ENCODE measurements at places on chromosomes 5 and 9. TPM values are rescaled to one million over a fixed set of nuclear protein-coding genes. Genes with fewer than 3 reads are reported as not detected.

DNA sequence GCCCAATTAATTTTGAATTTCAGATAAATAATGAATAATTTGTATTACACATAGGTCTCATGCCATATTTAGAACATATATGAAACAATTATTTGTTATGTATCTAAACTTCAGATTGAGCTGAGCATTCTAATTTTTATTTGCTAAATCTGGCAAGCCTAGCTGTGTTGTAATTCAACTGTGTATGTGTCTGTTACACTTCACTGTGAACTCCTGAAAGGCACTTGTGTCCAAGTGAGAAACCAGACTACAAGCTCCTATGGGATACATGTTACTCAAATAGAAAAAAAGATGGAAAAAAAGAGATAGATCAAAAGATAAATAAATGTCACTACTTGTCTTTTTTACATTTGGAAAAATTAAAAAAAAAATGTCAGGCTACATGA, 56.5 kb upstream of the ANKRD55 start:
- no peak for DNase-seq

DNA sequence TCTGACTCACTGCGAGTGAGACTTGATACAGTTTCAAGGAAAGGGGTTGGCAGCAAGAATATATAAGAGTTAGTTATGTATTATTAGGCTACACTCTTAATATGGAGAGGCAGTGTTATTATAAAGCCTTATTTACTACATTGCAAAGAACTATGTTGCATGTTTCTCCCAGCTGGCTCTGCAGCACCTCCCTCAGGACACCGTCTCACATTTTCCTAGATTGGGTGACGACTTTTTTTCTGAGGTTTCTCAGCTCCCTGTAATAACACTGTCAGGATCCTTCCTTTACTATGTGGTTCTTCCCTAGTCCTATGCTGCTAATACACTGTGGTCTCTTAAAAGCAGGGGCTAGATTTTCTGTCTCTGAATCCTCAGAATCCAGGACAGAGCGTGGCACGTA, 153.7 kb downstream of the INSYN2B start:
- DNase-seq: no peak

DNA sequence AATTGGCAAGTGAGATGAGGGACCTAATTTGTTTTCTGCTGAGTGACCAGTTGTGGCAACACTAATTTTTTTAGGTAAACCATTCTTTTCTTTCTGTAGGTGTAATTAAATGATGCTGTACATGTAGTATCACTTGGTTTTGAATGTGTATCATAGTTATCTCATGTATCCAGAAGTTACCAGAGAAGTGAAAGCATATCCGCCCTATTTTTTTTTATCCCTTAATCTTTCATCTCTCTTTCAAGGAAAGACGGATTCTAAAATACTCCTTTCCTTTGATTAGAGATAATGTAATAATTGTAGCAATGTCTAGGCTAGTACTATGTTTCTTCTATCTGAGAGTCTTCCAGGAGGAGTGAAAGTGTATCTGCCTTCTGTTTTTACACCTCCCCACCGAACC, 7.1 kb downstream of the KDM3B start:
- no peak for DNase-seq

DNA sequence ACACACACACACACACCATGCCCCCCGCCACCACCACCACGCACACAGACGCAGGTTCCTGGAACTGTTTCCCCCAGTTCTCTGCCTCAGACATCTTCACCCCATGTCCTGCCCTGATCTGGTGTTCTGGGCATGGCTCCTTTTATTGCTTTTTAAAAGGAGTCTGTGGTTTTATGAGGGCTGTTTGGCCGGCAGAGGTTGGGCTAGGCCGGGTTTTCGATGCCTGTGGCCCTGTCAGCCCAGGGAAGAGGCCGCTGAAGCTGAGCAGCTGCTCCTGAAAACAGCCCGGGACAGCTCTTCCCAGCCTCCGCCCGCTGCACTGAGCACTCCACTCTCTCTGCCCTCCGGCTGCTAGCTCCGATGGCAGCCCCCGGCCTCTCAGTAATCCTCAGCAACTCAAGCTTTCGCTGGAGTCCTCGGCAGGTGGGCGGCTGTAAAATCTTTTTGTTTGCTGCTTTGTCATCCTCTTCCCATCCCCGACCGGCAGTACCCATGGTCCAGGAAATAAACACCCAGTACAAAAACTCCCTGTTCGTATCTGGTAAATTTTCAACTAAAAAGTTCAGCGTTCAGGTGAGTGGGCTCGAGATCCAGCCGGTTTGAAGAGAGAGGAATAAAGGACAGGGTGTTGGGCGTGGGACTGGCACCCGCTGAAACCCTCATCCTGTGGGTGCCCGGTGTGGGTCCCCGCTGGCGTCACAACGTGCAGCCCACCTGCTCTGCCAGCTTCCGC, 103.0 kb upstream of the ERCC6L2 start:
- no peak for DNase-seq

- DNase-seq: no peak
These were observed 30.6 kb upstream of the PPP1R2B start for GRCh38 chr5:156819537-156819936.

The SPATA6L gene
- total RNA-seq: 3.3 TPM

DNA sequence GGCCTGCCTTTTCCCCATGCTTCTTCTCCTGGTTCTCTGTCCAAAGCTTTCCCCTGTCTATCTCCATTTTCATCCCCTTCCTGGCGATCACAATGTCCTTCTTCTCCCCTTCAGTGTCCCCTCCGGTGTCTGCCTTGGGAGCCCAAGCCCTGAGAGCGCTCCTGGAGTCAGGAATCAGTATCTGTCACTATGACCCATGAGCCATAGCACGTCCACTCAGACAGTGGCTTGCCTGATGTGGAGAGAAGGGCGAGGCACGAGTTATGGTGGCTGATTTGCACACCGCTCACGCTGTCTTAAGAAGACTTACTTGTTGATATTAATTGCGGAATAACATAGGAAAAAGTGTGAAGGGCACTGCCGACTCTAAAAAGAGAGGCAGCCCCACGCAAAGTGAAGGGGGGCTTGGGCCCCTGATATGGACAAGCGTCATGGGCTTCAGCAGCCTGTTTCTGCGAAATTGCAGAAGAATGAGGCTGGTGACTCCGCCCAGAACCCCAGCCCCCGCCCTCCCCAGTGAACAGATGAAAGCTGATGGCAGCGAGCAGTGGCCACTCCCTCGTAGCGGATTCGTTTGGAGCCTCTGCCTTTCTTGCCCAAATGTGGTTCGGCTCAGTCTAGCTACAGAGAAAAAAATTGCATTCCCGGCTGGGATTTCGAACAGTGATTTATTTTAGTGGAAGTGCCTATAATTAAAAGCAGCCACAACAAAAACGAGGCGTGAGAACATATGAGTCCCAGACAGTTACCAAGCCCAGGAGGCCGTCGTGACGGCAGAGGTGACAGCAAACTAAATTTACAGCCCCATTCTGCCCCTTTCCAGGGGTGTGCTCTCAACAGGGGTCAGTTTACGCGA, 149.8 kb downstream of the ICE1 start:
- DNase-seq: no peak

DNA sequence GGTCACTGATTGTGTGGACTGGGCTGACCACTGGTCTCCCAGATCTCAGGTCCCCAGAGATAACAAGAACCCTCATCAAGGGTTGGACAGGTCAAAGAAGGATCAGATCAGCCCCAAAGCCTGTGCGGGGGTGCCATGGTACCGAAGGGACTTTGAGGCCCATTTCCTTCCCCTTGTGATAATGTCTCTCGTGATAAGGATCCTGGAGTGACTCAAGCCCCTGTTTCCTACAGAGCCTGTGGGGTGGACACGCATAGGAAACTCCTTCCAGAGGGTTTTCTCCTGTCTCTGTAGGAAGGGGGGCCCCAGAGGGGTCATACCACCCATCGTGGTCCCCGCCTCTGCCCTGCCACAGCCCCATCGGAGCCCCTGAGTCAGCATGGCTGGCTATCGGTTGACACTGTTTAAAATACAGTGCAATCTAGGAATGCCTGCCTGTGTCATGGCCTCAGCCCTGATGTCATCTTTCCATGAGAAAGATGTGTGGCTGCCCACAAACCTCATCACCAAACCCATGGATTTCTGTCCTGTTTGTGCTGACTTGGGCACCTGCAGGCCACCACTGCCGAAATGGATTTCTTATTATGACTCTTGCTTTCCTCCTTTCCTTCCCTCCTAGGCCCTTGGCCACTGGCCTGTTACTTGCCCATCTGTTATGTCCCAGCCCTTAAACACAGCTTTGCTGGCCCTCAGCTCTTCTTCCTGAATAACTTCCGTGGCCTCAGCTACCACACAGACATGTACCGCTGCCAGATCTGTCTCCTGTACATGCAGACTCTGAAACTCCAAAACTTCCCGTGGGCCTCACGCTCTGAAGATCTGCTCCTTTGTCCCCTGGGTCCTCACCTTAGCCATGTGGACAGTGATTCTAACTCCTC, 2.9 kb upstream of the CSF2 start:
- DNase-seq: no peak

GRCh38 chr9:130311408-130312140, 46.0 kb downstream of the HMCN2 start:
- DNase-seq: no peak

- DNase-seq: no peak
These were observed 701 bp downstream of the PARP8 start for GRCh38 chr5:50667023-50667652.

DNA sequence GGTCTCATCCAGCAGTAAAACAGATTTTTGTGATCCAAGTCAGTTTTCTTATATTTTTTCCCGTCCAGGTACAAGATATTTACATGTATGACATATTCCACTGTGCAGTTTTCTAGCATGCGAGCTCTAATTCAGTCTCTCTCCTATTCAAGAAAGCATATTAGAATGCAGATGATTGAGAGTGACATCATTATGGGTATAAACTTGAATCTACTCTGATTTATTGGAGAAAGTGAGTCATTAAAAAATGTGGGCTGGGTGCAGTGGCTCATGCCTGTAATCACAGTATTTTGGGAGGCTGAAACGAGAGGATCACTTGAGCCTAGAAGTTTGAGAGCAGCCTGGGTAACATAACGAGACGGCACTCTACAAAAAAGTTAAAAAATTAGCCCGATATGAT, 6.2 kb downstream of the FER start:
- no peak for DNase-seq

DNA sequence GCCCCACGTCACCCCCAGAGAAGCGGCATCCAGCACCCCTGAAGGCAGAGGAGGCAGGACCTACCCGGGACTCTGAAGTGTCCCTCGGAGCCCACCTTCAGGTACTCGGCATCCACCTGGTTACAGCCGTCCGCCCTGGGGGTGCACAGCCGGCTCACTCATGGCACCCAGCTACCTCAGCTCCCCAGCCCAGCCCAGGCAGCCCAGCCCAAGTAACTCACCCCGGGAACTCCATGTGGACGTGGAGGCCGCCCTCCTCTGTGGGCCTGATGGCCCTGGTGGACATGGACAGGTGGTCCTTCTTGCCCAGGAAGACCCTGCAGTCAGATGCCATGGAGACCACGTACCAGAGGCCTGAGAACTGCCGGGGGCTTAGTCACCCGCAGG, 676 bp downstream of the LCN15 start:
- no peak for DNase-seq

The SHISAL2B gene
- total RNA-seq: not detected

The AGXT2 gene
- total RNA-seq: not detected

GRCh38 chr5:159995907-159996306, 13.0 kb upstream of the TTC1 start:
- DNase-seq: no peak

DNA sequence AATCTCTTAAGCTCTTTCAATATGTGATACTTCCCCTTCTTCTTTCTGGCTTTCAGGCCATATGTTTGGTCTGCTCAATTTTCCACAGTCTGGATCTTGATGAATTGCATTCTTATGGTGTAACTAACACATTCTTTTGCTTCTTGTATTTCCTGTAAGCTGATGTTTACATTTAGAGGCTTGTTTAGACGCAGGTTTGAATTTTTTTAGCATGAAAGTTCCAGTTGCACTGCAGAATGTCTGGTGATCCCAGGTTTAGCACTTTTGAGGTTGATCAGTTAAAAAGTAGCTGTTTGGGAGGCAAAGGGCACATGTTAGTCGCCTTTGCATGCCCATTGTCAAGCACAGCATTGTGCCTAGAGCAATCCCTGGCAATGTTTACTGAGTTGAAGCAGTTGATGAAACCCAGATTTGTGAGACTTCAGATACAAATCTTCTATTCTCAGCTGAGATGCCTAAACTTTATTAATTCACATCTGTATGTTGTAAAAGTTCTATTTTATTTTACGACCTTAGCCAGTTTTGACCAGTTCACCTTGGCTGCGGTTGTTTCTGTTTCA, 59.6 kb upstream of the SPATA31C2 start:
- DNase-seq: no peak

DNA sequence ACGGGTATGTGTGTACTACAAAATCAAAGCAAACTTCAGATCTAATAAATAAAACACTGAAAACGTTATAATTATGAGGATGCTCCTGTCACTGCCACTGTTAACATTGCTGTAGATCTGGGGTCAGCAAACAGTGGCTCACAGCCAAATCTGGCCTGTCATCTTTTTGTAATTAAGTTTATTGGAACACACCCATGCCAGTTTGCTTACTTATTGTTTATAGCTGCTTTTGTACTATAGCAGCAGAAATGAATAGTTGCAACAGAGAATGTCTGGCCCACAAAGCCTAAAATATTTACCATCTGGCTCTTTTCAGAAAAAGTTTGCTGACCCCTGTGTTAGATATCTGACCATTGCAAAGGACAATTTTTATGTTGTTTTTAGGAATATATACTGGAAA, 32.1 kb downstream of the PRRC1 start:
- DNase-seq: no peak

DNA sequence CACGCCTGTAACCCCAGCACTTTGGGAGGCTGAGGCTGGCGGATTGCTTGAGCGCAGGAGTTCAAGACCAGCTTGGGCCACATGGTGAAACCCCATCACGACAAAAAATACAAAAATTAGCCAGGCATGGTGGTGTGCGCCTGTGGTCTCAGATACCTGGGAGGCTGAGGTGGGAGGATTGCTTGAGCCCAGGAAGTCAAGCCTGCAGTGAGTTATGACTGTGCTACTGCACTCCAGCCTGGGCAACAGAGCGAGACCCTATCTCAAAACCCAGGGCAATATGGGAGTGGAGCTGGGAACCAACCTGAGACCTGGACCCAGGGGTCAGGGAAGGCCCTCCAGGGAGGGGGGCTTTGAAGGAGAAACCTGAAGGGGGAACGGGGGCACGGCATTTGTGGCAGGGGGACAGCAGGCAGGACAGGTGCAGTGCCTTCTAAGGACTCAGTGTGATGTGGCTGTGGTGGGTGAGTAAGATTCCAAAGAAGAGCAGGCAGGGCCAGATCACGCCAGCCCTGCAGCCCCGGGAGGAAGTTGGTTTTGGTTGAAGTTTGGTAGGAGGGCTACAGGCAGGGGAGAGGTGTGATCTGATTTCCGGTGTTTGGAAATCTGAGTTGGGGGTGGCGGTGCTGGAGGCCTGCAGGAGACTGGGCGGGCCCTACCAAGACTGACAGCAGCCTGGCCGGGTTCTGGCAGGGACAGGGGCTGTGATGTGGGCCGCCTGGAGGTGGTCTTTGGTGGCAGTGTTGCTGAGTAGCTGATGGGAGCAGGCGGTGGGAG, 46.2 kb downstream of the NTNG2 start:
- DNase-seq: no peak

GRCh38 chr9:79945495-79945894, 373.7 kb downstream of the TLE4 start:
- DNase-seq: no peak

- DNase-seq: no peak
These were observed 217.2 kb upstream of the TBCA start for GRCh38 chr5:77993141-77993854.

- DNase-seq: no peak
These were observed 73.4 kb upstream of the MEF2C start for GRCh38 chr5:88956416-88956815.

The CENPH gene
- 4.6 TPM for total RNA-seq

- DNase-seq: no peak
These were observed 199.3 kb downstream of the DMRTA1 start for GRCh38 chr9:22645893-22646292.

- no peak for DNase-seq
These were observed 66.9 kb downstream of the FER start for GRCh38 chr5:108814551-108814950.
